ENCODE measurements at places on chromosomes 3 and 15.

DNA sequence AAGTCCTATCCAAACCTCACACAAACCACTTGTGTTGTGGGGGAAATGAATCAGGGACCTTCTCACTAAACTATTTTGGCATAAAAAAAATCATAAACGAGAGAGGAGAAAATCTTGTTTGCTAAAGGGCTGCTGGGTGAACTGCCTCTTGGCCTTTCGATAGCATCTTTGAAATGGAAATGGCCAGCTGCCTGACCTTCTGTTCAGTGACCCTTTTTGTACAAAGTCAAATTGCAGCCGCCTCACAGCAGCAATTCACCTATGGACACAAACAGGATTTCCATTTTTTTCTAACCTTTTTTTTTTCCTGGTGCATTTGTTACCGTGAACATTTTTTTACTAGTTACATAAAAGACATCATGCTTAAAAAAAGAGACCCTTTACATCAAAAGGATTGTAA lies 89.0 kb upstream of the ONECUT1 start:
- no peak for DNase-seq

DNA sequence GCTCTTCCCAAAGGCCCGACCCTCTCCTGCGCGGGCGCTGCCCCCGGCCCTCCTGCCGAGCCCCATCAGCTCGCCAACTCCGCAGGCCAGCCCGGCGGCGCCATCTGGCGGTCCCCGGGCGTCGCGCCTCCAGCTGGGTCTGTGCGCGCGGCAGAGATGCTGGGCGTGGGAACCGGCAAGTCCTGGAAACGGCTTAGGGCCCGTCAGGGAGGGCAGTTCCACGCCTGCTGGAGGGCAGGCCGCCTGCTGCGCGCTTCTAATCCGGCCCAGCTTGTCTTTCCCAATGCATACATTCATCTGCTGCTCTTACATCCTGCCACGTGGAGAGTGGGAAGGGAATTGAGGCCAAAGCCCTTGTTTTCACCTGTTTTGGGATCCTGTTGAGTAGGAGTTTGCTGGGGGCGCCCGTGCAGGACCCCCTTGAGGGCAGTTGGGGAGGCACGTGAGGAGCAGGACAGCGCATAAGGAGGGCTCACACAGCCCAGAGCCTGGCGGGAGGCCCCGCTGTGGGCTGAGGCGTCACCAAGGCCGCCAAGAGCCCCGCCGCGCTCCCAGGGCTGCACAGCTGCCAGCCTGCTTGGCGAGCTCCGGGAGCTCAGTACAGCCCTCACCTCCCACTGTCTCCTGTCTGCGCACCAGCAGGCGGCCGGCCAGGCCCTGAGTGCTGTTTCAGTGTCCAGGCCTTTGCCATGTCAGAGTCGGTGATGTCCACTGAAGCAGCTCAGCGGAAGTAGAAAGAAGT lies 165.6 kb downstream of the NSMCE3 start:
- DNase-seq: peak; percentile 19

DNA sequence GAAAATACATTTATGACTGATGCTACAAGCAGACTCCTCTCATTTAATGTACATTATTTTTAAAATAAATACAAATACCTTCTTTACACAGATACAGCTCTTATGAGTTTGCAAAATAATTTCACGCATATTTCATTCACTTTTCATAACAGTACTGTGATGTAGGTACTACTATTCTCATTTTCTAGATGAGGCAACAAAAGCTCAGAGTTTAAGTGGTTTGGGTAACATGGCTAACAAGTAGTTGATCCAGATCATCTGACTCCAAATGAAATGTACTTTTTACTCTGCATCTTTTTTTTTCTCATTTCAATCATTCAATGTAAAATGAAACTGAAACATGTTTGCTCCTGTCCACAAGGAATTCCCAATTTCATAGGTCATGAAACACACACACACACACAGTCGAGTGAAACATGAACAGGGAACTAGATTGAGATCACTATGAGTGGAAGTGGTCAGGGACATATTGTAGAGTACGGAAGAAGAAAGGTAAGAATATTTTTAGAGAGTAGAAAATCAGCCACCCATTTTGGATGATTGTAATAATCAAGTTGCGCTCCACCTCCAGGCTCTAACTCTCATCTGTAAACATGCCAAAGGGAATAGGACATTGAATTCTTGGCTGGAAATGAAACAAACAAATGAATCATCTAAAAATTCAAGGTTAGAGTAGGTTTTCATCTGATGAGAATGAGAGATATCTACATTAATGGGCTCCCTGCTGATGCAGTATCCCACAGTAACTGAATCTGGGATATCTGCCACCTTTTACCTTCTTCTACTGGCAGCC lies 92.4 kb downstream of the CLDN1 start:
- DNase-seq: no peak

DNA sequence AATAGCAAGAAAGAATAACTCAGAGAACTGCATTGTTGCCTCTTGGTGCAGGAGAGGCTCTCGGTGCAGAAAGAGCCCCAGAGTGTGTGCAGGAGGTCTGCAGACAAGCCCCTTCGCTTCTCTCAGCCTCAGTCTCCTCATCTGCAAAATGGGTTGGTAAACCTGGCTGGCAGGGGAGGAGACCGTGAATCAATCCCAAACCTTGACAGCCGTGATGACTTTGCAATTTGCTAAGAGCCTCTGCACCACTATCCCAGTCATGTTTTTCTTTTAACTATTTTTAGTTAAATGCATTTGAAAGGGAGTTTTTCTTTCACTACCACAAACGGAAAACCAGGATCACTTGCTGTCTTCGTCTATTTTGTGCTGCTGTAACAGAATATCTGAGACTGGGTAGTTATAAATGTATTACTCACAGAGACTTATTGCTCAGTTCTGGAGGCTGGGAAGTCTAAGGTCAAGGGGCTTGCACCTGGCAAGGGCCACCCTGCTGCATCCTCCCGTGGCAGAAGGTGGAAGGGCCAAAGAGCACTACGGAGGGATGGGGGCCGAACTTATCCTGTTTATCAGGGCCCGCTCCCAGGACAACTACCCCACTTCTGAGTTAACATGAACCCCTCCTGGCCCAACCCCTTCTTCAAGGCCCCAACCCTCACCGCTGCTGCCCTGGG lies 14.2 kb upstream of the IQSEC1 start:
- DNase-seq: no peak

DNA sequence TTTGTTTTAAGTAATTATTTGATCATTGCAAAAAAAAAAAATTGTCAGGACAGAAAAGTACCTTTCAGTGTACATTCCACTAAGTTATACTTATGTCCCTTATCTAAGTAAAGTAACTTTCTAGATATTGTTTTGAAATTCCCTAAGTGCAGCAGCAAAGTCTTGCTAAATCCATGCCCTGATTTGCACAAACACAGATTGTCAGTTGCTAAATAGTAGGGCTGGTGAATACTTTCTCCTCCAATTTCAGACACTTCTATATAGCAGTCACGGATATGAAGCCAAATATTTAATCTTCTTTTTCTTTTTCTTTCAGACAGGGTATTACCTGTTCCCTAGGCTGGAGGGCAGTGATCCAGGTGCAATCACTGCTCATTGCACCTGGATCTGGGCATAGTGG lies 12.9 kb downstream of the LRRC2 start:
- DNase-seq: no peak

GRCh38 chr15:36960947-36961227 lies 139.5 kb downstream of the MEIS2 start:
- DNase-seq: no peak

DNA sequence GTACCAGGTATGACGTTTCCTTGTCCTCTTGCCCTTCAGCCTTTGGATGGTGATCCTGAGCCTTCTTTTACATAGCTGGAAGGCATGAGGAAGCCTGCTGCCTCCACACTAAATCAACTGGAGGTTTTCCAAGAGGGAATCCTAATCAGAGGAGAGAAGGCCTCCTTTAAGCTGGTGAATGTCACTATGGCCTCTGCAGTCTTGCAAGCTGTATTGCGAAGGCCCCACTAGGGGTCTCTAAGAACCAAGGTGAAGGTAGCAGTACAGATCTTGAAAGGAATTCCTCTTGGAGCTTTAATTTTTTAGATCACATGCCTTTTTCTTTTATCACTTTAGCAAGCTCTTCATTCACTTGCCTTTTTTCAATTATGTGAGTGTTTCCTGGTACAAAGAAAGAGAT lies 119.2 kb downstream of the GHSR start:
- DNase-seq: no peak

DNA sequence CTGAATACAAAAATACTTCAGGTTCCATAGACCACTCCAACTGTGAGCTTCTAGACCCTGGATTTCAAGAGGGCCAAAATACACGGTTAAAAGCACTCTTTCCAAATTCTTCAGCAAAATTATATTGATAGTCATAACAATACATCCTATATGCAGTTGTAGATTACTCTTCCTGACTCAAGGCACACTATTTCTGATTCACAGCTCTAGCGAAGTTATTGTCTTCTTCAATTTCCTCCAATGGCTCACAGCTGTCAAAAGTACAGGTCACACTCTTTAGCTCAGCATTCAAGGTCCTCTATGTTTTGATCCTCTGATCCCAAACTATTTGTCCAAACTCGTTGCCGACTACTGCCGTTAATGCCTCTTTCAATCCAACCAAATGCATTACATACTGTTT lies 13.5 kb upstream of the CCDC80 start:
- no peak for DNase-seq

DNA sequence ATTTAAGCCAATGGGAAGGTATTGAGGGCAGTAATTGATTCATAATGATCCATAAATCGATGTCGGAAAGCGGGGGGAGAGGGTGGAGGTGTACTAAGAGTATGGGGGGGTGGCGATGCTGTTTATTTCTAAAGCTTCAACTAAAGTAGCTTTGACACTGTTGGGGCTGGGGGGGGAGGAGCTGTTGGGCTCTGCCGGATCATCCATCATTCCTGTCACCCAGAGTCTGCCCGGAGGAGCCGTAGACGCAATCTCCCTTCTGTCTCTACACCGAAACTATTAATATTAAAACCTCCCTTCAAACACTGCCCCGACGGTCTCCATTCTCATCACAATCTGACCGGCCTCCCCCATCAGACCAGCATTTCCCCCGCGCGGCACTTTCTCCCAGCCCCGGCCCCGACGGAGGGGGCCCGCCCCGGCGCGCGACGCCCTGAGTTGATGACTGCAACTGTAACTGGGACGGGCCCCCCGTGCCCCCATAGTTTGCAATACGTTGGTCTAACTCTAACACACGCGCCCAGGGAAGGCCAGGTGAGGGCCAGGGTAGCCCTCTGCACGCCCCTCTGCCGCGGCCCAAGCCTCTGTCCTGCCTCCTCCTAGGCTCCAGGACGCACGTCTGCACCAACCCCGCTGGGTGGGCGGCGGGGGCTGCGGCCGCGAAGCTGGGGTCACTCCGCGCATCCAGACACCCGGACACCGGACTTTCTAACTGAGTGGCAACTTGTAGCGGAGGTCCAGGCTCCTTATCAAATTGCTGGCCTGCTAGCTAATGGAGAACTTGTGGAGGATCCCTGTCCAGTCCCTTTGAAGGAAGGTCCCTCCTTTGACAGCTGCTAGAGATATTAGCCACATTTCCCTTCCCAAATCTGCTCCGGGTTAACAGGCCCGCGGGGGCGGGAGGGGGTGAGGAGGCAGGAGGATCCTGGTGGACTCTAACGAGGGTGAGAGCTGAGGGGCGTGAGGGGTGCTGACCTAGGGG lies 212.0 kb downstream of the MEIS2 start:
- DNase-seq: no peak

DNA sequence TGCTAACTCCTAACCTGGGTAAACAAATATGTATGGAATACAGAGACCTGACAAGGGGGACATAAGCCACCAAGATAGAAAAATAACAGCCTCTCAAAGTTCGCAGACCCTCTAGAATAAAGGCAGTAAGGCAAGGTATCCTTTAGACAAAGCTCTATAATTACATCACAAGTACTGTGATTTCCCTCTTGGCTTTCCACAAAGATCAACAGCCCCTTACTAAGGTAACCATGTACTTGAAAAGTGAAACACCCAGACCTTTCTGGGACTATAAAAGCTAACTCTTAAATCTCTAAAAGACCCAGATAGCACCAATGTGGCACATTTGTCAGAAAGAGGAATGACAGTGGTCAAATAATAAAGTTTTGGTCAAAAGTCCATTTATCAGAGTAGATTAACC lies 51.9 kb downstream of the TBL1XR1 start:
- DNase-seq: no peak

DNA sequence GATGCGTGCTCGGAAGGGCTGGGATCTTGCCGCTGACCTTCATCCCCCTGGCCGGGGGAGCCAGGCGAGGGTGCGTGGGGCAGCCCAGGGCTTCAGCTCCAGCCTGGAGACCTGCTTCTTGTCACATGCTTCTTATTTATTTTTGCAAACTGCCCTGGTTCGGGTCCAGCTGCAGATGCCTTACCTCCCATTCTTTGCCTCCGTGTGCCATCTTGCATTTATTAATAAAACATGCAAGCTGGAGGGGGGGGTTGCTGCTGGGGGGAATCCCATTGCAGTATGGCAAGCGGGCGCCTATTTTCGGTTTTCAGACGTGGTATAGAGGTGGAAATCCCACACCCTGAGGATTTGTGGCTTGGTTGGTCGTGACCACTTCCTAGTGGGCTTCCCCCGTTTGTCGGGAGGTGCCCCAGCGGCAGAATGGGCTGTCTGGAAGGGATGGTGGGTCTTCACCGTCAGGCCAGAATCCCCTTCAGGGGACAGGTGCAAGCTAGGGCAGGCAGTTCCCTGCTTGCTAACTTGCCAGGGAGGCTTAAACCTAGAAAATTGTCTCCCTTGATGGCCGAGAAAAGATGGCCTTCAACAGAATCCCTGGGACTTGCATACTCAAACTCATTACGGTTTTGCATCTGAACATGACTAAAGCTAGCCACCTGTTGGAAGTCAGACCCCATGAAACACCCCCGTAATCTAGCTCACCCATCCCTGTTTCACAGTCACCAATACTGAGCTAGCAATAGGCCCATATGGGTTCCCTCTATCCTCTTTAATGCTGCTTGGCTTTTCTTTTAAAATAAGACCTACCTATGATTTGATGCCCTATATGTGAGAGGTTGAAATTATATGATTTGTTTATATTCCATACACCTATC lies 569 bp downstream of the TMEM266 start:
- DNase-seq: no peak
